ENCODE measurements at places on chromosomes 3 and 15.

DNA sequence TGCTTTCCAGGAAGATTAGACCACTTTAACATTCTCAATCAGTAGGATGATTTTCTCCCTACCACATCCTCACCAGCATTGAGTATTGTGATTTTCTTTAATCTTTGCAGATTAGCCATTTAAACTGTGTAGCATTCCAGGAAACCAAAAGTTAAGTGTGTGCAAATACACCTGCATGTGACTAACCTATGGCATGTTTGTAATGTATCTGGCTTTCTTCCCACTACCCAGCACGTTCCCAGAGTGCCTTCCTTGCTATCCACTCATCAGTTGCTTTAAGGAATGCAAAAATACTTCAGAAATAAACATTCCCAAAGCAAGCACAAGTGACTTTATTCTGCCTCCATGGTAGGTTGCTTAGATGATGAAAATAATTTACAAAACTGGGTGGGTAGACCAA lies 74.2 kb downstream of the ATG7 start:
- DNase-seq = no peak

DNA sequence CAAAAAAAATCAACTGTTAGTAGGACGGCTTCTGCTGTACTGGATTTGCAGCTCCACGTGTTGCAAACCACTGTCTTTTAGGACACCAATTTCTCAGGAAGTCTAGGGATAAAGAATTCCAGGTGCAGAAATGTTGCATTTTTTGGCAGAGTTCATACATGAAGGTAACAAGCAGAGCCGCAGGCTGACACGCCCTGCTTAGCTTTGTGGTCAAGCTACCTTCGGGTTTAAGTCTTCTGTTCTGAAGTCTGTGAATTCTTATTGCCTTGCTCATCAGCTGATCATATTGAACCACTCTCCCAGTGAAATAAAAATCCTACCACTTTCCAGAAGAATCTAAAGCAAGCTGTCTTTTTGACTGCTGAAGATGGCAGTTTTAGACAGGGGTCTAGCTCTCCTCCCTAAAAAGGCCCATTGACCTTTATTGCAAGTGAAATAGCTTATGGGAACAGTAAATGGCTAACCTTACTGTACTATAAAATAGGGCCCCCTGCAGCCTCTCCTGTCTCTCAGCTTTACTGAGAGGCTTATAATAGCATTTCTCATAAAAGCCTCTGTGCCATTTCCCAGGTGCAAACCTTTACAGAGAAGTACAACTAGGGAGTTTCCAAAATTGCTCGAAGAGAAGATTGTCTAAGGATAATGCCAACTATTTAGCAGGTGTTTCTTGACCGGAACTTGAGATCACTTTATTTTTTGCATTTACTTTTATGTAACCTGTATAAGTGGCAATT lies 262.2 kb upstream of the IL12A start:
- DNase-seq = no peak

- DNase-seq = no peak
Measured at GRCh38 chr3:44468572-44469520, 8.6 kb downstream of the ZNF445 start.

- no peak for DNase-seq
Measured at GRCh38 chr3:10550705-10551104, 45.3 kb upstream of the ATP2B2 start.

DNA sequence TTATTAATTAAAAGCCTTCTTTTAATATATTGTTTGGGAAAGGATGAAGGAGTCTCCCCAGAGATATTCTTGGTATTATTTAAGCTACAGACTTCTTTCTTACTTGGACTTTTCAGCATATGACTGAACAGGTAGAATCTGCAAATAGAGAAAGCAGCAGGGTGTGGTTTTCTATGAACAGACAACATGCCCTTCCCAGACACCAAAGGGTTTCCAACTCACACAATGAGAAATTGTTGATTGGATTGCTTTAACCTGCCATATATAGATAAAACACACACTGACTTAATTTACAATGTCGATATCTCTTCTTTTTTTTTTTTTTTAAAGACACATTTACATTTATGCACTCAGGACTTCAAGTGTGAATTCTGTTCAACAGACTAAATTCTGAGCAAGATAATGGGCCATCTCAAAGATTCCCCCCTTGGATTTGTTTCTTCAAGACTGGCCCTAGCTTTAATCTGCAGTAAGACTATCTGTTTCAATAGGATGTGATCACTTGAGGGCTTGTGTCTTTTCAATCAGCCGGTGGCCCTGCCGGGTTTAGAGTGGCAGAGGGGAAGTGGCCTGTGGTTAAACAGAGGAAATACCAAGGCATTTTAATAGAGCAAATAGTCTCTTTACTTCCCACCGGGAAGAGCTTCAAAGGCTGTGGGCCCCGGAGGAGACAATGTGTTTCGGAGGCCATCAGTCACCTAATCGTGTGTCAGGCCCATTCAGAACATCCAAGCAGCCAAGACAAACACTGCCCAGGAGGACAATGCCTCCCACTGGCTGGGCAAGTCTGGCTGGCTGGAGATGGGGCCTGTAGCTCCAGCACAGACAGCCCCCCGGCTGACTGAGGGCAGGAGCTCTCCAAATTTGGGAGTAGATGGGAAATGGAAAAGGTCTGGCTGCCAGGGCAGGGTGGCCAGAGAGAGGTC lies 6.1 kb downstream of the IL17RD start:
- no peak for DNase-seq

GRCh38 chr3:31503456-31503855 lies 29.3 kb upstream of the STT3B start:
- DNase-seq = no peak

DNA sequence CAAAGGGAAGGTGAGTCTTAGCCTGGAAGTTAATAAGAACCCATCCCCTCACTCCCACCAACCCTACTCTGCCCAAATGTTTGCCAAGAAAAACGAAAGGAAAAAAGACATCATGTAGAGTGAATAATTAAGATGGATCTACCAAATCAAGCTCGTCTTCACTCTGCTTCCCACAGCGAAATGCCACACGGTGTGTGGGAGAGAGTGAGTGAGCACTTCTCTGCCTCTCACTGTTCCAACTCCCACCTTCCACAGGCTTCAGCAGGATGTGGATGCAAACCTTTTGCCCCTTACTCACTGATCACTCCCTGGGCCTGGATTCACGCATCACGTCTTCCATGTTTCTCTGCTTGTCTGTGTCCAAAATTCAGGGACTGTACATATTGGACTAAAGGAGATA lies 85.4 kb downstream of the WDR76 start:
- DNase-seq = no peak

GRCh38 chr3:69110941-69111546 lies 11.4 kb downstream of the LMOD3 start:
- no peak for DNase-seq

DNA sequence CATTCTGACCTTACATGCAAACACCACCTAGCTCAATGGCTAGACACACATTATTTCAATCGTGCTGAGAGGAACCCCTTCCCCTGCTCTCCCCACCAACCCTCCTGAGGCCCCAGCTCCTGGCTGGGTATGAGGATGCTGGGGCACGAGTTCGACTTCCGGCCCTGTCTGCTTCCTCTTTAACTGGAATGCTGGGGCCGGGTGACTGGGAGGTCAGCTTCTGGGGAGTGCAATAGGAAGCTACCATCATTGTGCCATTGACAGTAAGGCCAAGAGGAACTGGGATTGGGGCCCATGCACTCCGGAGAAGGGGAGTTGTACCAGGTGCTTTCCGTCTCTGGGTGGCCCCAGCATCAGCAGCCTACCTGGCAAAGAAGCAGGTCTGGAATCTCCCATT lies 15.6 kb upstream of the TLE3 start:
- no peak for DNase-seq
